ENCODE measurements at places on chromosomes 6 and 20. TPM values are rescaled to one million over a fixed set of nuclear protein-coding genes. Genes with fewer than 3 reads are reported as not detected.

VEGFA gene
- total RNA-seq, result 66.2 TPM

LST1 gene
- 1.4 TPM for total RNA-seq

LPIN3 gene
- total RNA-seq, result 11.8 TPM

TTLL9 gene
- 0.47 TPM for total RNA-seq
